Activated CD4-positive, alpha-beta T cell treated with anti-CD3 and anti-CD28 coated beads, Interleukin-2, amount 50 U/mL, for 1 hour (primary cell): ENCODE measurements at places on chromosomes 6 and 20.

GRCh38 chr6:132978685-132979084, 164.3 kb downstream of the RPS12 start:
- DNase-seq, result no peak

GRCh38 chr6:138107752-138108592, 753 bp upstream of the PERP start:
- DNase-seq, result peak; percentile 16

GRCh38 chr20:21523281-21523868, 9.5 kb upstream of the NKX2-2 start:
- DNase-seq, result no peak

GRCh38 chr6:52531834-52532233, 45.0 kb downstream of the TRAM2 start:
- no peak for DNase-seq

- DNase-seq, result no peak
These were observed 50.7 kb downstream of the DSTN start for GRCh38 chr20:17620371-17621228.

DNA sequence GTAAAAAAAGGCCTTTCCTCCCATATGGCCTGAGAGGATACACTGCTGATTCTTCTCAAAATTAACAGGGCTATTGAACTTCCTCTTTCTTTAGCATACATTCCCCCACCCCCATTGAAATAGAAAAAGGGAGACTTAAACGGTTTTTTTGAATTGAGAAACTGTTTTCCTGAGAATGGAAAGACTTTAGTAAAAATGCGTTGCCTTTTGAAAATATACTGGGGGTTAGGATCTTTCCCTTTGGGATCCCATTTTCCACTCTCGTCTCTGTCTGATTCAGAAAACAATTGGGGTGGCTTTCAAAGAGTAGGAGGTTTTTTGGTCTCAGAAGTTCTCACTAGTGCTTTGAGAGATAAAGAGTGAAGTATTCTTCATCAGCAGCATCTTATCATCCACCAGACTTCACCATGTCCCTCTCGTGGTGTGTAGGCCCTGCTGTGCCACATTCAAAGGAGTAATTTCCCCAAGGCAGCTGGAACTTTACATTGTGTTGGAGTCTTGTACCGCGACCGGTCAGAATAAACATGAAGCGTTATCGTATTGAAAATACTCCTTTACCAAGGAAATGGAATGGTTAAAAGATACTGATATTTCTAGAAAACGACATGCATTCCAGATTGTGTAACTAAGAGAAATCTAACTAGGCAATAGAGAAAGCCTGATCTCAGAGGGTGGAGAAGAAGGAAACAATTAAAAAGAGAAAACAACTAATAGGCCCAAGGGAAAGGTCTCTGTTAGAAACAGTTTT, 10.6 kb downstream of the MYB start:
- DNase-seq, result no peak

GRCh38 chr6:11044712-11045167, 635 bp upstream of the ELOVL2 start:
- DNase-seq, result no peak

DNA sequence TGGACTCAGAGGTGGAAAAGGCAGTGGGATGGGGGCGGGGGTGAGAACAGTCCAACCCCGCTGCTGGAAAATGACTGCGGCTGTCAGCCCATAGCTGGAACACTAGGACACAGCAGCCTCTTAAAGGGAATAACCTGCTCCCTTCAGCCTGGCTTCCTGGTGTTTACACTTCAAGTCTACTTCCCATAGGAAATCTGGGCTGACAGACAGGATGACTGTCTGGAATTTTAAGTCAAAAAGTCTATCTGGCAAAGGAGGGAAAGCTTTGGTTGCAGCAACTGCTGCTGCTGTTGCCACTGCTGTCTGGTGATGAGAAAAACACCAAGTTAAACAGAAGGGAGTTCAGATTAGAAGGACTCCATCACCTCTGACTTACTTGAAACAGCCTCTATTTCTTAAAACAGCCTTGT, 44.9 kb downstream of the TNFRSF21 start:
- no peak for DNase-seq

GRCh38 chr6:45706319-45706718, 309.3 kb downstream of the CLIC5 start:
- DNase-seq, result no peak

GRCh38 chr20:49637046-49637637, 69.2 kb upstream of the PTGIS start:
- DNase-seq, result no peak

GRCh38 chr20:23153696-23154341, 67.7 kb upstream of the CD93 start:
- no peak for DNase-seq

- DNase-seq, result no peak
These were observed 1.6 kb downstream of the ZBTB2 start for GRCh38 chr6:151389618-151390275.

- no peak for DNase-seq
These were observed 16.7 kb upstream of the VNN1 start for GRCh38 chr6:132730560-132730959.

DNA sequence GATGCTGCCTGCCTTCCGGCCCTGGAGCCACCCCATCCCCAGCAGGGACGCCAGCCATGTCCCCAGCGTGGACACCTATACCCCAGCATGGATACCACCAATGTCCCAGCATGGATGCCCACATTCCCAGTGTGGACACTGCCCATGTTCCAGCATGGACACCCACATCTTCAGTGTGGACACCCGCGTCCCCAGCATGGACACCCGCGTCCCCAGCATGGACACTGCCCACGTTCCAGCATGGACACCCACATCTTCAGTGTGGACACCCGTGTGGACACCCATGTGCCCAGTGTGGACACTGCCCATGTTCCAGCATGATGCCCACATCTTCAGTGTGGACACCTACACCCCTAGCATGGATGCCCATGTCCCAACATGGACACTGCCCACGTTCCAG, 7.1 kb upstream of the FRMD1 start:
- DNase-seq, result no peak

GRCh38 chr6:14454473-14454775, 336.9 kb downstream of the CD83 start:
- peak; percentile 13 for DNase-seq

DNA sequence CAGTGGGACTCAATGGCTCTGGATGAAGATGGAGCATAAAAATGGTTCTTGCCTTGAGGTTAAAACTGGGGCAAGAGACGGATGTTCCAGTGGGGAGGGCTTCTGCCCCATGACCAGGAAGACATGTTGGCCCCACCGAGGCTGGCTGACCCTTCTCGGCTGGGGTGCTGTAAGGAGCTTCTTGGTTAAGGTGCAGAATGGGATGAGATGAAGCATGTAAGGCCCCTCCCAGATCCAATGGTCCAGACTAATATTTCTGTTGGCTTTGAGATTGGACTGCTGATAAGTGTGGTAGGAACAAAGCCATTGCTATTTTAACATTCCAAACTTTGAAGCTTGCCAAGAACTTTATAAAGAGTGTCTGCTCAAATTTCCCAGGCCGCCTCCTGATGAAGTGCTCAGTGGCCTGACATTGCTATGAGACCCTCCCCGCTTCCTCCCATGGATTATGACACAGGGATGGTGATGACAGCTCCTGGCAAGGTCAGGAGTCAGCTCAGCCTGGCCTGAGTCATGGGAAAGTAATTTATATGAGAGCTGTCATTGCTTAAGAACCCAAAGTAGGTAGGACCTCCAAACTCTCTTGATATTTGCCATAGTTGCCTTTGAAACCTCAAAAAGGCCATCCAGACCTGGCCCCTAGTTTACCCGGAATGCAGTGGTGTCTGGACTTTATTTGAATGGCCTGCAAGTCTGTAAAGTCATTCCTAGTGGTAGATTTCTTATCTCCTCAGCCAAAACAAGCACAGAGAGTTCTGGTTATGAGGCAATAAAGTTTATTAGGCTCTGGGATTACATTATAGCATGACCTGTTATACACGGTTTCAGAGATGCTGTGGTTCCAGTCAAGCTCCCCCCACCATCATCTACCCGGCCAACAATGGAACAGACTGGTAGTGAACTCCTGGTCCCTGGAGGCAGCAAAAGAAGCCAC, 55.2 kb downstream of the TGM2 start:
- DNase-seq, result no peak

DNA sequence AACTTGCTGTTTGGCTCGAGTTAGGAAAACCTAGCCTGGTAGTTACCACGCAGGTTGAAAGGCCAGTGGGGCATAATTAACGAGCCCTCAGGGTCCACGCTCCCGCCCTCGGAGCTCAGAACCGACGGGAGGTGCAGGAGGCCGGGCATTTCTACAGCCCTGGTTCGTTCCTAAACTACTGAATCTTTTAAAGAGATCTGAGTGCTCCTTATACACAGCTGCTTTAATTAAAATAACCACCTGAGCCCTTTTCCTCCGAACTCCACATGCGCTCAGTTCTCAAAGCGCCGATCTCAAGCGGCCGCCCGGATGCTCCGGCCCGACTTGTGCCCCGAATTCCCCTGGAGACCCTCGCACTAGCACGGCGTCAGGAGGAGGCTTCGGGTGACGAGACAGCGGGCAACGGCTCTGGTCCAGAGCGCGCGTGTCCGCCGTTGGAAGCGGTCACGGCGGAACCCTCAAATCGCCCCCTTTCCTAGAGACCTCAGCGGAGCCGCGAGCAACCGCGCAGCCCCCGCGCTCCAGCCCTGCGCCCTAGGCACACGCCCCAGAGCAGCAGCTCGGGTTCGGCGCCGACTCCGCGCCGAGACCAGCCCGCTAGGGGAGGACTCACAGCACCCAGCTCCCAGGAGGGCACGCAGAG, 397 bp downstream of the WDR27 start:
- DNase-seq, result no peak

DNA sequence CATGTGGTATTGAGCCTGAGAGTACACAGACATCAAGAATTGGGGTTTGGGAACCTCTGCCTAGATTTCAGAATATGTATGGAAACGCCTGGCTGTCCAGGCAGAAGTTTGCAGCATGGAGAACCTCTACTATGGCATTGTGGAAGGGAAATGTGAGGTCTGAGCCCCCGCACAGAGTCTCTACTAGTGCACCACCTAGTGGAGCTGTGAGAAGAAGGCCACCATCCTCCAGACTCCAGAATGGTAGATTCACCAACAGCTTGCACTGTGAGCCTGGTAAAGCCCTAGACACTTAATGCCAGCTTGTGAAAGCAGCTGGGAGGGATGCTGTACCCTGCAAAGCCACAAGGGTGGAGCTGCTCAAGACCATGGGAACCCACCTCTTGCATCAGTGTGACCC, 658.2 kb downstream of the HACE1 start:
- no peak for DNase-seq

GRCh38 chr20:52251136-52251700, 59.6 kb upstream of the ZFP64 start:
- DNase-seq, result no peak

DNA sequence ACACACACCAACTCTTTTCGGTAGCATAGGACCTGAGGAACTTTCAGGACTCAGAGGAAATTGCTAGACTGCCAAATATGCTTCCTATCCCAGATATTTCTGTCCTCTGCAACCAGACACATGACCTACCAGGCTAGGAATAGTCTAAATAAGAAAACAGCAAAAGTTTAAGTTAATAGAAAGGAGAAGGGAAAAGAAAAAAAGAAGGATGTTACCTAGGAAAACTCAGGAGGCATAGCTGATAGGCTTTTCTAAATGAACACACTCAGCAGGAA, 74.6 kb downstream of the MAP3K5 start:
- DNase-seq, result no peak

GRCh38 chr6:14046476-14047068, 71.0 kb upstream of the CD83 start:
- DNase-seq, result peak; percentile 30

DNA sequence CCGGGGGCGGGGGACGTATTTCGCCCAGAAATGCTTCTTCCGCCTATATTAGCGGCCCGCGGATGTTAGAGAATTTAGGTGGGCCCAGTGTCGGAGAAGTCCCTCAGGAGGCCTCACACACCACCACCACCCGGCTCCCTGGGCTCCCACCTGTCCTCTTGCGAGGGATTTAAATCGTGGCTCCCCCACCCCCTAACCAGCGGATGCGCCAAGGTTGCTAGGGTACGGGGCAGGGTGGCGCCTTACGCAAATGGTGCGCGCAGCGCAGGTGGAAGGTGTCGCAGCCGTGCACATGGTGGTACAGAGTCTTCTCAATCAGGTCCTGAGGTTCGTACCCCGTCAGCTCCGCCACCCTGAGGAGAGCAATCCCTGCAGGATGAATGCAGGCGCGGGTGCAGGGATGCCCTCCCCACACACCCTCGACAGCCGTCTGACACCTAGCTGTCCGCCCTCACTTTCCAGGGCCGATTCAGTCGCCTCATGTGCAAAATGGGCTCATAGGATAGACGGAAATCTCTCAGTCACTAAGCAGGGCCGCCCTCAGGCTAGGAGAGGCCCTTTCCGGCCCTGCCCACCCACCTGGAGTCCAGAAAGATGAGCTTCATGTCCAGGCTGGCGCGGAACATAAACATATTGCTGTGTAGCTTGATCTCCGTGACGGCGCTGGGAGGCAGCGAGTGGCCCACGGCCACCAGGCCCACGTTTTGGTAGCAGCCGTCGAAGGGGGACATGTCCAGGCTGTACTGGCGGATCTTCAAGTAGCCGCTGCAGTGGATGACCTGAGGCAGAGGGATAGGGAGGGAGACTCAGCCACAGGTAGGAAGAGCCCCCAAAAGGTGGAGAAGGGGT, 16.6 kb downstream of the SIM1 start:
- no peak for DNase-seq

GRCh38 chr6:106186172-106186571, 100.0 kb downstream of the PRDM1 start:
- DNase-seq, result no peak

DNA sequence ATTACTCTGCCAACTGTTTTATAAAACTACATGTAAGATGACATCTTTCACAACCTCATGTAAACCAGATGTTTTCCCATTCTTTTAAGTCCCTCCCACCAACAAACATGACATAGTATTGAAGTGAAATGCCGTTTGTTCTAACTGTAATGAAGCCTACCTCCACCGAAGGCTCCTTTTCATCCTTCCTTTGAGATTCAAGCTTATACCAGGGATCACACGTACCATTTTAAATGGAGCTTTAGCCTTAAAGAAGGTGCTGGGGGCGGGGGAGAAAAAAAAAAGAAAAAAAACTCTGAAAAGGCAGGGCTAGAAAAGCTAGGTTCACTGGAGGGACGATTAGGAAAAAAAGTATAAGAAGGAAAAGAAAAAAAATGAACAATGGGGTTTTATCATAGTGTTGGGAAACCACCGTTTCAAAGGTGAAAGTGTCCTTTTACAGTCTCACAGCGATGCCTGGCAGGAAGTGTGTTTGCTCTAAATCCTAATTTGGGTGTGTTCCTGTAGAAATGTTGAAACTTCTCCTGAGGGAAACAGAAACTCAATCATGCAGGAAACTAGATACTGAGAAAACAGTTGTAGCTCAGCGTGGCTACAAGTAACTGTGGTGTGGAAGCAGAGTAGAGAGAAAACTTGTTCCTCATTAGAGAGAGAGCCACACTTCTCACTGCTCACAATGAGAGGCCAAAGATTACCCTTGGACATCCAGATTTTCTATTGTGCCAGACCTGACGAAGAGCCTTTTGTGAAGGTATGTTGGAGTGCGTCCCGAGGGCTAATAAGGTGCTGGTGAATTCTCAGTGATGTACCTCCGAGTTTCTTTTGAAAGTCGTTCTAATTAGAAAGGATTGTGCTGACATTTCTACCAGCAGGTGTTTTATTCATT, 37.6 kb upstream of the HINT3 start:
- peak; percentile 18 for DNase-seq
